ENCODE measurements at places on chromosomes 5 and 9.

DNA sequence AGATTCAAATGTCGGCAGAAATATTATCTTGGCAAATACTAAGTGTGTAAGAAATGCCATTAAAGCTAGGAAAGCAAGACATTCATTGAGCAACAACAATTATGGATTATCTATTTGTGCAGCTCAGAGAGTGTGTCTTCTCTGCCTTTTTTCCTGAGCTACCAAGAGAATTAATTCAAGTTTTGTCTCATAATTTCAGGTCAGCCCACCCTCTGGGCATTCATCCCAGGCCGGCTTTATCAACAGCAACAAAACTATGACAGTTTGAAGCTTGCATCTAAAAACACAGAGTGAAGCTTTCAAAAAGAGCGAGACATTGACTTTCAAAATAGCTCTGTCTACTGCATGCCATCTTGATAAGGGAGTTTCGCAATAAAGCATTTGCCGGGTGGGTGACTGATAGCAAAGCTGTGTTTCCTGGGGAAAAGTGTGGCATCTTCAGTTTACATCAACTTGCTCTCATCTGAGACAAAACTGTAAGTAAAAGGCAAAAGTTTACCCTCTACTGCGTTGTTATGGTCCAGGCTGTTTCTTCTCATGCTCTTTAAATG, 182.4 kb downstream of the IRX1 start:
- no peak for DNase-seq

DNA sequence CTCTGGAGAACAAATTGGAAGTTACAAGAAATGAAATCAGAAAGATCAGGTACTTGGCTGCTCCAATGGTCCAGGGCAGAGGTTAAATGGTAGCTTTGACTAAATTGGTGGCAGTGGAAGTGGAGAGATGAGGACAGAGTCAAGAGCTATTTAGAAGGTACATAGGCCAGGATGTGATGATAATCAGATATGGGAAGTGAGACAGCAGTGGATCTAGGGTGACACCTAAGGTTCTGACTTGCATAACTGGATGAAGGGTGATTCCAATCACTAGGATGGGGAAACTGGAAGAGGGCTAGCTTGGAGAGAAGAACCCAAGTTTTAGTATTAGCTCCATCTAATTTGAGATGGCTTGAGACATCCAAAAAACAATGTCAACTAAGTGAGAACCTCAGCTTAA, 24.0 kb upstream of the NDUFB6 start:
- DNase-seq, result no peak

DNA sequence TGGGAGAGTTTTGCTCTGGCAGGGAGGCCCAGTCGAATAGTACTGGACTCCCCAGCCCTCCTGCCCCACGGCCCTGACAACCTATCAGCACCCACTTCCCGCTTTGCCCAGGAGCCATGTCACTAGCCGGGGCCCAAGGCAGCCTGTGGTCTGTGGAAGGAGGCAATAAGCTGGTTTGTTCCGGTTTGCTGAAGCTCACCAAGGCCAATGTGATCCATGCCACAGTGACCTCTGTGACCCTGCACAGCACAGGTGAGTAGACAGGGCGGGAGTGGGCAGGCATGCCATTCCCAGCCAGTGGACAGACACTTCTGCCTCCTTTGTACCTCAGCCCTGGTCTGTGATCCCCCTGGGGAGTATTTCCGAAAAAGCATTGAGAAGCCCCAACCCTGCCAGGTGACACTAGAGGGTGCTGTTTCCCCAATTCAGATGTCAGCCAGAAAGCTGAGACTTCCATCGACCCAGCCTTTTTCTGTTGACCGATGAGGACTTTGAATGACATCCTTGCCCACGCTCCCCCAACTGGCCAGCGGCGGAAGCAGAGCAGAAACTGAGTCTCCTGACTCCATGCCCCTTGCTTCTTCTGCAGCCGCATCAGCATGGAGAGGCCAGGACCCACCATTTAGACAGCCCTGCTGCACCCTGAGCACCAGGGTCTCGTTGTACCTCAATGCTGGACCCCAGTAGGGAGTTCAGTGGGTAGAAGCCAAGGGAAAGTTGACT, 9.6 kb downstream of the PCYOX1L start:
- peak; percentile 47 for DNase-seq

GRCh38 chr5:665541-665955, 27.6 kb downstream of the TPPP start:
- no peak for DNase-seq

- no peak for DNase-seq
These were observed 38.0 kb upstream of the TENT2 start for GRCh38 chr5:79573983-79574890.

DNA sequence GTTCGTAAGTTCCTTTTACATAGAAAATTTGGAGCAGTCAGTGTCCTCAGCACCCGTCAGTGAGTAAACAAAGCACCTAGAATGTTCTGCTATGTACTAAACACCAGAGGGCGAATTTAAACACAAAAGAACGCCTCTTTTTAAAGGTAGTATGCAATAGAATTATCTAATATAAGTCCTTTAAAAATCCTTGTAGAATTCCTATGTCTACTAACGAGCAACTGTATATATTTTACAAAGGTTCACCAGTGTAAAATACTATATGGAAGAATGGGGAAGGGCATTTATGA, 499 bp upstream of the TMEM232 start:
- DNase-seq, result peak; percentile 22

DNA sequence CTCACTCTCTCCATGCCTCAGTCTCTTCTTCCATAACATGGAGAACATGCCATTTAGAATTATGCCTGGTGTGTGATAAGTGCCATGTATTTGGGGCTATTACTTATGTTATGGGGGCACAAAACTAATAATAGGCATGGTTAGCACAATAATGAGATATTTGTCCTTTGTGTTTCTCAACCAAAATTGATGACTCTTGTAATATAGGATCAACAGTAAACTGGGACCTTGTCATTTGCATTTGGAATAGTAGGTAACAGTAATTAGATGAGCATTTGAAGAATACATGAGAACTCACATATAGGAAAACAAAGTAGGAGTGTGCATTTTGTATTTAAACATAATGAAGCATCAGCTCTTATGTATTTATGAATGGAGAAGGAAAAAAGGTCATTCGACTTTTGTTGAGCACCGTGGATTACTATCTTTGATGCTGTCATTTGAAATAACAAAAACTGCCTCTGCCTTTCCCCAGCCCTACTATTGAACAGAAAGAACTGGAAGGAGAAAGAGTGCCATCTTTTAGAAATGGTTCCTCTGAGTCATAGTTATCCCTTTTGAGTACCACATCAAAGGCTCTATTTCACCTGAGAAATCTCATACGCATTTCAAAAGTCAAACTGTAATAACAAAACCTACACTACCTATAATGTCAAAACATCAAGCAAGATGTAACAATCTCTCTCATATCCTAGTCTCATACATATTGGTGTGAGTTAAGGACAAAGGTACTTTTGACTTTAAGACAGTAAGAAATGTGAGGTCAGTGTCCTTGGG, 655.2 kb downstream of the PDE4D start:
- DNase-seq, result no peak

- no peak for DNase-seq
These were observed 167.1 kb upstream of the SNX2 start for GRCh38 chr5:122607818-122608217.

DNA sequence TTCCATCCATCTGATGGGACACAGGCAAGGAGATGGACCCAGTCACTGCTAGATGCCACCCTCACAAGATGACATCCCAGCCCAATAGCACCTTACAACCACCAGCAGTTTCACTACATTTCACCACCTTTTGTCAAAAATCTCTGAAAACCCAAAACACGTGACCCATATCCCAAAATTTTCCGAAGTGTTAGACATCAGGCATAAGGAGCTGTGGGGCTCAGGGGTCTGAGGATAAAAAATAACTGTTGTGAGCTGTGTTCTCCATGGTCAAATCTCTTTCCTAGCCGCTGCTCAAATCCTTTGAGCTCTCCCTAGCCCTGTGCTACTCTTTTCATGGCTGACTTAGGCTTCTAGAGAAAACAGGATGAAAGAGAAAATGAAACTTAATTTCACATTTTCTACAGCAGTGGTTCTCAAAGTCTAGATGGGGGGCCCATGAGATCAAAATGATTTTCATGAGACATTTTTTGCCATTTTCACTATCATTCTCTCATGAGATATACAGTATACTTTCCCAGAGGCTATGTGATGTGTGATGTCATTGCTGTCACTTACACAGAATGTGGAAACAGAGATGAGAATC, 40.7 kb downstream of the TIMD4 start:
- DNase-seq, result peak; percentile 47

DNA sequence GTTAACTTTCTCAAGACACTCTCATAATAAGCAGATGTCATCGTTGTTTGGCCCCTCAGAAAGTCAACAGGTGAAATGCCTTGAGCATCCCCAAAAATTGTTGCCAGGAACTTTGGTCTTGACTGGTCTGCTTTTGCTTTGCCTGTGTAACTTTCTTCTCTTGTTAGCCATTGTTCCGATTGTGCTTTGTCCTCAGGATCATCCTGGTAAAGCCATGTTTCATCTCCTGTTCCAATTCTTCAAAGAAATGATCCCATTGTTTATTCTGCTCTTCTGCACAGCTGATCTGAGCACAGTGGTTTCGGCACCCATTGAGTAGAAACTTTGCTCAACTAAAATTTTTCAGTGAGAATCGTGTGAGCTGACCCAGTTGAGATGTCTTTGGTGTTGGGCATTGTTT, 8.1 kb upstream of the ZBED3 start:
- no peak for DNase-seq

- DNase-seq, result no peak
These were observed 568.7 kb upstream of the ADAMTS16 start for GRCh38 chr5:4571248-4571948.

- DNase-seq, result no peak
These were observed 142.3 kb downstream of the SMARCA2 start for GRCh38 chr9:2157277-2158110.

DNA sequence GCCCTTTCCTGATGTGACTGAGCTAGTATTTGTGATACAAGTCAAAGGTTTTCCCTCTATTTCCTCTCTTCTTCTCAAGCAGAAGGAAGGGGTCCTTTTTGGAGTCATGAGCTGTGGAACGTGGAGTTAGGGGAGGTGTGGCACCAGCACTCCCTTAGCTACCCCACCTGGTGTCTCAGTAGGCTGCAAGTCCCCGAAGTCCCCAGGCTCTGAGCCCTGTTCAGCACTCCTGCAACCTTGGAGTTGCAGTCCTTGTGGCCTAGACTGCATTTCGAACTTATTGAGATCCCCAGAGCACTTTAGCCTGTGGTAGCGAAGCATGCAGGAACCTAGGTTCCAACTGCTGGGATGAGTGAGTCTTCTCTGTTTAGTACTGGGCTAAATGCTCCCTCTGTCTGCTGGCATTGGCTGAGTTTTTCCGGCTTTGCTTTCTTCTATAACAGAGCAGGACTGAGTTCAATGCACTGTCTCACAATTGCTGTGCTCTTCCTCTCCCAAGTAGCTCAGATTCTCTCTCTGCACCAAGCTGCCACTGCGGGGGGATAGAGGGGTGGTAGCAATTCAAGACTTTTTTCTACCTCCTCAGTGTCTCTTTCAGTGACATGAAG, 600.7 kb upstream of the CDH9 start:
- no peak for DNase-seq

GRCh38 chr5:114859438-114859735, 310.3 kb downstream of the TRIM36 start:
- DNase-seq, result no peak

DNA sequence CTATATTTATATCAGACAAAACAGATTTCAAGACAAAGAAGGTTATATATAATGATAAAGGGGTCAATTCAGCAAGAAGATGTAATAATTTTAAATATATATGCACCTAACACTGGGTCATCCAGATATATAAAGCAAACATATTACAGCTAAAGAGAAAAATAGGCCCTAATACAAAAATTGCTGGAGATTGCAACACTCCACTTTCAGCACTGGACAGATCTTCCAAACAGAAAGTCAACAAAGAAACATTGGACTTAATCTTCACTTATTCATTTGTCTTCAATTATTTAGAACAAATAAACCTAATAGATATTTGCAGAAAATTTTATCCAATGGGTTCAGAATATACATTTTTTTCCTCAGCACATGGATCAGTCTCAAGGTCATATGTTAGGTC, 45.8 kb downstream of the MEIKIN start:
- DNase-seq, result no peak

- peak; percentile 16 for DNase-seq
These were observed 46.4 kb upstream of the CTNNA1 start for GRCh38 chr5:138706655-138707480.

GRCh38 chr9:115777610-115778009, 376.0 kb upstream of the PAPPA start:
- no peak for DNase-seq

DNA sequence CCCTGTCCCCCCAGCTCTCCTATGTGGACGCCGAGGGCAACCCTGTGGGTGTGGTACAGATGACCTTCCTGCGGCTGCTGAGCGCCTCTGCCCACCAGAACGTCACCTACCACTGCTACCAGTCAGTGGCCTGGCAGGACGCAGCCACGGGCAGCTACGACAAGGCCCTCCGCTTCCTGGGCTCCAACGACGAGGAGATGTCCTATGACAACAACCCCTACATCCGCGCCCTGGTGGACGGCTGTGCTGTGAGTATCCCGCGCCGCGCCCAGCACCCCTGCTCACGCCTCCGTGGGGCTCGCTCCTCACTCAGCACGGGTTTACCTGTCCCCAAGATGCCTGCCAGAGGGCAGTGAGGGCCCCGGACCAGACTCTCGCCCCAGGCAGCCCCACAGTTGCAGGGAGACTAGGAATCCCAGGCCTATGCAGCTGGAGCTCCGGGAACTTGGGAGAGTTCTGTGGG, 45.6 kb upstream of the FCN2 start:
- no peak for DNase-seq

- DNase-seq, result no peak
These were observed 12.6 kb downstream of the CHMP5 start for GRCh38 chr9:33277484-33277883.

DNA sequence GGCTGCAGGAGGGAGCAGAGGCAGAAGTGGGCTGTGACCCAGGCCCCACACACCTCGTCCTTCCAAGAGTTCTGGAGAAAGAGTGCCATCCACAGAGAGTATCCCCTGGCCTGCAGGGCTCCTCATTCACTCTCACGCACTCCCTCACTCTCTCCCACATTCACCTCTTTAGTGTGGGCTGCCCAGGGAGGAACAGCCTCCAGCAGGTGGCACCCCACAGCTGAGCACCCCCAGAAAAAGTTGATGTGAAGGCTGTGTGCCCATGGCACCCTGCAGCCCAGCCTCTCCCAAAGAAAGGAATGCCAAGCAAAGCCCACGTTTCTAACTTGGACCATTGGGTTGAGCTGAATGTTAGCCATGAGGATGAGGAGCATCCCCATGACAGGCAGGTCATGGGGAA, 4.5 kb upstream of the SHC3 start:
- no peak for DNase-seq

GRCh38 chr5:61340775-61341361, 8.8 kb downstream of the ZSWIM6 start:
- no peak for DNase-seq

- no peak for DNase-seq
These were observed 970.3 kb upstream of the ARRDC3 start for GRCh38 chr5:92353107-92354030.

Measured in CD4-positive, alpha-beta T cell (primary cell).